ENCODE measurements at places on chromosomes 4 and X.

GRCh38 chrX:16187024-16187760 lies 19.9 kb downstream of the MAGEB17 start:
- DNase-seq, result no peak

DNA sequence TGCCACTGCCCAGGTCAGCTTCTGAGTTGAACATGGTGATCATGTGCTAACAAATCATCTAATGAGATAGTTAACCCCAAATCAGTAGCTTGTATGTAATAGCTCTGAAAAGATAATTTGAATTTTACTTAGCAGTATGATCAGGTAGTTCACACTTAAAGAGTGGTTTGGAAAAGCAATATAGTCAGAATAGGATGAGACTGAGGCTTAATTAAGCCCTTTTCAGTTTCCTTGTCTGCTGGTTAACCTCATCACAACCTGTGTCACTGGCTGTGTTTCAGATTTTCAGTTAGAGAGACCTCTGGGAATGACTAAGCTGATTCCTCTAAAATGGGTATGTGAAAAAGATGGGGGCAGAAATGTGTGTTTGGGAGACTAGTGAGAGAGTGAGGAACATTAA lies 38.1 kb downstream of the GPR174 start:
- no peak for DNase-seq

- no peak for DNase-seq
These were observed 671.7 kb upstream of the NR3C2 start for GRCh38 chr4:149113804-149114430.

DNA sequence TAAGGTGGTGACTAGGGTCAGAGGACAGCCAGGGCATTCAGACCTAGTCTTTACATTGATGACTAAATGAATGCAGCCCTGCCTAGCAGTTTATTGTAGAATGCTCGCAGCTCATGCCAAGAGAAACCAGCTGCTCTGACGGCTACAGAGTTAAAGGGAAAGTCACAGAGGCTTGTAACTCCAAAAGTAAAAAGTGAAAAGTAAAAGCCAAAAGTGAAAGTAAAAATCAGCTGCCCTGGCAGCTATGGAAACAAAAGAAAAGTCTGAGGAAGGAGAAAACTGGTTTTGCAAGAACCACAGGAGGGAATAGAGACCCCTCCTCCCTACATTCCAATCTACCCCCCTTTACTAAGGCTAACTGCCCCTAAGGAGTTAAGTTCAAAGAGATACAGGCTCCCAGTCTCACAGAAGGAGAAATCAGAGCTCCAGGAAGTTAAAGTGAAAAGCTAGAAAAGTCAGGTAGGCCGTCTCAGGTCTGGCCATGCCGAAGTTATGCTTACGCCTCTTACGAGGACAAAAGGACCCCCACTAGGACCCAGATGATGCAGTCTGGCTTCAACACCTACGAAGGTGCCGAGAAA lies 6.0 kb downstream of the GAGE10 start:
- DNase-seq, result no peak

GRCh38 chr4:31089815-31090214 lies 369.6 kb downstream of the PCDH7 start:
- no peak for DNase-seq

- no peak for DNase-seq
These were observed 243.9 kb upstream of the VCX3A start for GRCh38 chrX:6778544-6779503.

- DNase-seq, result no peak
These were observed 681 bp upstream of the UPF3B start for GRCh38 chrX:119853444-119853843.

DNA sequence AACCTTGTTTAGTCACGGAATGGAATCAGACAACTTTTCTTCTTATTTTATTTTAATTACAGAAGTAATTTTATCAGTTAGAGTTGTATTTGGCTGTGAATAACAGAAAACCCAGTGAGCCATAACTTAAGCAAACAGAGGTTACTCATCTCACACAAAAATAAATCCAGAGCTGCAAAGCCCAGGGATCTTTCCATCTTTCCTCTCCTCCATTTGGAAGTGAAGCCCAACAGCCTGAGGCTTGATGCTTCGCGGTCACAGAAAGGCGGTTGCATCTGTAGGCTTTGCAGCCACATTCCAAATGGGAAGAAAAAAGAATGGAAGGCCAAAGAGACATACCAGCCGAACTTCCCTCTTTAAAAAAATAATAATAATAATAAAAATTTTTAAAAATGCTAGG lies 22.6 kb downstream of the CHRNA9 start:
- DNase-seq, result no peak

- no peak for DNase-seq
These were observed 702.3 kb downstream of the TRIML1 start for GRCh38 chr4:188841523-188841922.

DNA sequence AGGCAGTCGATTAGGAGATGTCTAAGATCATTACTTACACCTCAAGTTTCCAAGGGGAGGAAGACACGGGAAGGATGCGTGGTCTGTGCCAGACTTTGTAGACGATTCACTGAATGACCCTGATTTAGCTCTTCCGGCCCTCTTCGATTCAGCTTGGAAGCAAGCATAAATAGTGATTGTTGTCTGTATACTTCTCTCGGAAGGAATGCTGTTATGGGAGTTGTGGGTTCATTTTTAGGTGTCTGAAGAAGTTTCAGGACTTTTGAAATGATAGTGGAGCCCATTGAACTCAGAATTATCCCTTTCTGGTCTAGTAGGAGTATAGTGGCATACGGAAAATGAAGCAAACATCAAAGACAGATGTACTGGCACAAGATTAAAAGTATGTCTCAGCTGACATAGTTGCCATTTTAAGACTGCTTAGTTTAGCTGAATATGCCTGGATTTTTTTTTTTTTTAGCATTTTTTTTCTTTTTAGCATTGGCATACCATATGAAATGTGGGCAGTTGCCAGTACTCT lies 1.0 kb upstream of the ANKRD17 start:
- DNase-seq, result no peak

DNA sequence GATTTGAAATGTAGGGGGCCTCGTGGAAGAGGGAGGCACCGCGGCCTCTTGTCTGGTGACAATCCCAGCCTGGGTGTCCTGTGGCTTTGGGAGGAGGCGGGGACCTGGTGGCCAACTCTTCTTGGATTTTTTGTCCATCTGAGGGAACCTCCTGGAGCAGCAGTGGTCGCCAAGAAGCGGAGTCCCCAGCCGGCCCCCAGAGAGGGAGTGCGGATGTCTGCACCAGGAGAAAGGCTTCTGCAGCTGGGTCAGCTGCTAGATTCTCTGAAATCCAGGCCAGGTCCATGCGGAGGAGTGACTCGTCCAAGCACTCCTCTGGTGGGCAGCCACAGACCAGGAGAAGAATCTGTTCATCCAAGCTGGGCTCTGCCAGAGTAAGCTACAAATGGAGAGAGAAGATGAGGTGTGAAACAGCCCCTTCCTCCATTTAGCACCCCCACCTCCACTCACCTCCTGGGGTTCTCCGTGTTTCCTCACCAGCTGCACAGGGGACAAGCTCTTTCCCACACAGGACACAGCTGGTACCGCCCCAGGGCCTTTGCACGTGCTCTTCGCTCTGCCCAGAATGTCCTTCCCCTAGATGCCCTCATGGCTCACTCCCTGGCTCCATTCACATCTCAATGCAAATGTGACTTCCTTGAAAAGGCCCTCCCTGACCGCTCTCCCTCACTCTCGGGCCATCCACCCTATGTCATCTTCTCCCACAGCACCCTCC lies 27.6 kb downstream of the C4orf50 start:
- no peak for DNase-seq

GRCh38 chrX:28693101-28693500 lies 105.9 kb downstream of the IL1RAPL1 start:
- no peak for DNase-seq

- no peak for DNase-seq
These were observed 262.0 kb downstream of the BCOR start for GRCh38 chrX:39835776-39836175.

DNA sequence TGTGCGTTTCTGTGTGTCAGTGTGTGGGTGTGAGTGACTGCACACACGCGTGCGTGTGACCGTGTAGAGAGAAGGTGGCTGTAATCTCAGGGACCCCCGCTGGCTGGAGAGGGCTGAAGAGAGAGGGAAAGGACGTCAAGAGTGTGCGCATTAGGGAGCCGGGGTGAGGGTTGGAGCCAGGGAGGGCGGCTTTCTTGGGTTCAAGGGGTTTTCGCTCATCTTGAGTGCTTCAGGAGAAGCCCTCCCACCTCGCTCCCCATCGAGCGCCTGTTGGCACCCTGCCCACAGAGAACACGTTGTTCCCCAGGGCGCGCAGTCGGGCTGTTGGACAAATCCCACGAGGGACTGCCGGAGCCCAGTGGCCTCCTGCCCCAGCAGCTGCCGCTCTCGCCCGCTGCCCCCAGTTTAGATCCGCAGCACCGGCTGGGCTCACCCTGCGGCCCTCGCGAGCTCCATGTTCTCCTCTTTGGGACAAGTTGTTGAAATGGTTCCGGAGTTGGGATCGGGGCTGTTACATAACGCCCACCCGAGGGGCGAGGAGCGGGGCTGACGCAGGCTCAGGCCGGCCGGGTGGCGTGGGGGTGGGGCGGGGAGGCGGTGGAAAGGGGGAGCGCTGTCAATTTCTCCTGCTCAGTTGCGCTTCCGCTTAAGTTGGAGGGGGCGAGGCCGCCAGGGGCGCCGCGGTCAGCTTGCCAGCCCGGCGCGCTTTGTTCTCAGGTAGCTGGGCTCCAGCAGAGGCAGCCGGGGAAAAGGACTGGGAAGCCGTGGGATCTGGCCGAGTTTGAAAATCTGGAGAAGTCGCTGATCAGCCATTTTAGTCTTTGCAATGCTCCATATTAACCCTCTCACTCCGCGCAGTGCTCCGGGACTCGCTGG lies 1.6 kb downstream of the GRIA2 start:
- DNase-seq, result no peak

DNA sequence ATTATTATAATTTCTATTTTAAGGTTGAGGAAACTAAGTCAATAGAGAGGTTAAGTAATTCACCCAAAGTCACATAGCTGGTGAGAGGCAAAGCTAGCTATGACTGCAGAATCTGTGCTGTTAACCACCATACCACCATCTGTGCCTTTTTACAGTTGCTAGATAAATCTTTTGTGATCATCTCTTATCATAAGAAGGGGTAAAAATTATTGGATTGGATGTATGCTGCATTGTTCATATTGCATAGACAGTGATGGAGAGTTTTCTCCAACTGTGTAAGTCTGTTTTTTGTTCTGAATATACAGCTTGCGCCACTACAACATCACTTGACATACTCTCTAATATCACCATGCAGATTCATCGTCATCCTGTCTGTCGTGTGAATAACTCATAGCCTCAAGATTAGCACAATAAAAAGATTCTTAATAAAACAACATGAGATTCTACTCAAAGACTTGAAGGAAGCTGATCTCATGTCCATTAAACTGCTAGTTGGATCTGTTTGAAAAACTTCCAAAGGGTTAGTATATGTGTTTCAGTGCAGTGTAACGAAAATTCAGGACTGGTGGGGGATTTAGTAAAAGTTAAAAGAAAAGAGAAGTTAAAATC lies 495.9 kb downstream of the SPRY1 start:
- no peak for DNase-seq

DNA sequence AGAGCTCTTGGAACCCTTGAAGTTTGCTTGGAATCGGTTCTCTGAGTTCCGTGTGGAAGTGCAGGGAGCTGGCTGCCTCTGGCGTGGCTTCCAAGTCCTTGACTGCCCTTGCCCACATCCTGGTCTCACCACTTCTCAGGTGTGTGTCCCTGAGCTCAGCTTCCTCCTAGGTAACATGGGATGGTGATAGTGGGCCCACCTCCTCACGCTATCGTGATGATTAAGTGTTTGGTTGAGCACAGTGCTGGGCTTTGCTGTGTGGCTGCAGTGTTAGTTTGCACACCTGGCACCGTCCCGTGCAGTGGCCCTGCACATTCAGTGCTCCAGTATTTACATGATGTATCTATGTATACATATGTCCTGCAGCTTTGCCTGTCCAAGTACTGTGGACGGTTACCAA lies 81.5 kb downstream of the CLDN34 start:
- no peak for DNase-seq
